ENCODE measurements at places on chromosomes 2 and 18.

- H3K4me1 ChIP-seq: no peaks in the 10 kb centered on the region
- H3K4me3 ChIP-seq: no peak overlapping the region
- H3K36me3 ChIP-seq: no peaks in the 10 kb centered on the region
- DNase-seq: no peak
Measured at GRCh38 chr18:8561123-8561910, 47.9 kb upstream of the RAB12 start.

- H3K4me3 ChIP-seq: no peak overlapping the region
- DNase-seq: no peak
- peaks cover 4% of the 10 kb centered on the region for H3K4me1 ChIP-seq
Measured at GRCh38 chr2:206520450-206520849, 77.1 kb downstream of the ADAM23 start.

GRCh38 chr2:114119862-114120261 is 230.0 kb downstream of the ACTR3 start:
- H3K27ac ChIP-seq: no peak overlapping the region
- H3K36me3 ChIP-seq: no peaks in the 10 kb centered on the region
- H3K4me3 ChIP-seq: no peak overlapping the region
- no peak for DNase-seq
- H3K4me1 ChIP-seq: no peaks in the 10 kb centered on the region

DNA sequence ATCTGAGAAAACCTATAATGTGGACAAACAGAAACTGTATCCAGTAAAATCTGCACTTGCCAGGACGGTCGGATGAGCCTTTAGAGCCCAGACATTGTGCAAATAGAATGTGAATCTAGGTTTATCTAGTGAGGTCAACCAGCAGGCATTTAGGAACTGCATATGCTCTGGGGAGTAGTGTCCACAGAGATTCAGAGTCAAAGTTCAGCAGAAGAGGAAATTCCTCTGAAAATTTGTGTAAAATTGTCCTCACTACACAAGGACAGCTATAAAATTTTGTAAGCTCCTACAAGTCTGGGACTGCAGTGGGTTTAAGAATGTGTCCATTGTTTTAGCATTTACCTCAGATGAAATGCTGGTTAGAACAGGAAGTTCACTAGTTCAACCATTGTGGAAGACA is 9.8 kb upstream of the NDUFV2 start:
- no peaks in the 10 kb centered on the region for H3K27me3 ChIP-seq
- H3K36me3 ChIP-seq: no peaks in the 10 kb centered on the region
- H3K4me3 ChIP-seq: no peak overlapping the region
- peaks cover 46% of the 10 kb centered on the region for H3K4me1 ChIP-seq

- H3K4me3 ChIP-seq: no peak overlapping the region
- H3K4me1 ChIP-seq: no peaks in the 10 kb centered on the region
- no peaks in the 10 kb centered on the region for H3K27me3 ChIP-seq
- H3K36me3 ChIP-seq: no peaks in the 10 kb centered on the region
Measured at GRCh38 chr2:169776252-169776761, 22.4 kb upstream of the SSB start.

DNA sequence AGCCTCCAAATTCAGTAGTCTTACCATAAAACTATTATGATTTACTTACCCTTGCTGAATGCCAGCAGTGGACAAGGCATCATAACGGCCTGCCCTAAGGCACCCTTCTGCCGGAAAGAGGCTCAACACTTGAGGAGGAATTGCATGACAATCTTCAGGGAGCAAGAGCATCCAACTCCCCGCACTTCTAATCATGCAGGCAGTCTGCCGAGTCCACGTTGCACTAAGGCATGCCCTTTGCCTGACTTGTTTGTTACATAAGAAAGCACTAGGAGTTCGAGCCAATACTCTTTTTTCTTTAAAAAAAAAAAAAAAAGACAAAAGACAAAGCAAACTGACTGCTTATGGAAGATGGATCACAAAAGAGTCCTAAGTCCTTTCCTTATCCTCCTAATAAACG is 17.9 kb upstream of the SPTBN1 start:
- peaks cover 2% of the 10 kb centered on the region for H3K4me1 ChIP-seq
- H3K27ac ChIP-seq: no peak overlapping the region
- no peaks in the 10 kb centered on the region for H3K27me3 ChIP-seq
- DNase-seq: no peak
- H3K36me3 ChIP-seq: no peaks in the 10 kb centered on the region

- no peaks in the 10 kb centered on the region for H3K4me1 ChIP-seq
- H3K27ac ChIP-seq: no peak overlapping the region
- H3K4me3 ChIP-seq: no peak overlapping the region
- H3K27me3 ChIP-seq: no peaks in the 10 kb centered on the region
- no peaks in the 10 kb centered on the region for H3K36me3 ChIP-seq
Measured at GRCh38 chr2:114038710-114039109, 148.8 kb downstream of the ACTR3 start.

- DNase-seq: no peak
- H3K4me3 ChIP-seq: no peak overlapping the region
- H3K4me1 ChIP-seq: no peaks in the 10 kb centered on the region
Measured at GRCh38 chr2:196293751-196294515, 122.6 kb upstream of the STK17B start.

- no peaks in the 10 kb centered on the region for H3K27me3 ChIP-seq
- no peak overlapping the region for H3K27ac ChIP-seq
- no peak overlapping the region for H3K4me3 ChIP-seq
- DNase-seq: no peak
- H3K4me1 ChIP-seq: peaks cover 12% of the 10 kb centered on the region
Measured at GRCh38 chr2:30450025-30450424, 3.0 kb downstream of the LCLAT1 start.

DNA sequence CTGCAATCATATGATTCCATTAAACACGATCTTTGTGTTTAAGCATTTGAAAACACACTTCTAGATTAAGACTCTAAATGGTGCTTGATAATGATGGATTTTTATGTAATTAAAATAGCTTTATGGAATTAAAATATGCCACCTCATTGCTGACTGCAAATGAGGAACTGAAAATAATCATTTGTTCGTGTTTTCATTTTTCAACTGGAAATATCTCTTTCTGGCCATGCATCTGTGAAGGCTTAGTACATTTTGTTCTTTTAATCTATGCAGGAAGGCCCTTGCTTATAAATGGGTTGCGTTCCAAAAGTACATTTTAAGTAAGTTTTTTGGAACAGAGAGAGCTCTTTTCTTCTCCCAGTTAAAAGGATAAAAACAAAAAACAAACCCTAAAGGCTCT is 125.5 kb downstream of the MC4R start:
- no peaks in the 10 kb centered on the region for H3K36me3 ChIP-seq
- H3K27ac ChIP-seq: no peak overlapping the region
- H3K27me3 ChIP-seq: peaks cover 12% of the 10 kb centered on the region
- peak; percentile 48 for DNase-seq

GRCh38 chr2:7428454-7429204 is 511.4 kb downstream of the RNF144A start:
- peak; percentile 56 for DNase-seq
- no peak overlapping the region for H3K4me3 ChIP-seq
- peaks cover 19% of the 10 kb centered on the region for H3K4me1 ChIP-seq
- H3K27me3 ChIP-seq: no peaks in the 10 kb centered on the region

DNA sequence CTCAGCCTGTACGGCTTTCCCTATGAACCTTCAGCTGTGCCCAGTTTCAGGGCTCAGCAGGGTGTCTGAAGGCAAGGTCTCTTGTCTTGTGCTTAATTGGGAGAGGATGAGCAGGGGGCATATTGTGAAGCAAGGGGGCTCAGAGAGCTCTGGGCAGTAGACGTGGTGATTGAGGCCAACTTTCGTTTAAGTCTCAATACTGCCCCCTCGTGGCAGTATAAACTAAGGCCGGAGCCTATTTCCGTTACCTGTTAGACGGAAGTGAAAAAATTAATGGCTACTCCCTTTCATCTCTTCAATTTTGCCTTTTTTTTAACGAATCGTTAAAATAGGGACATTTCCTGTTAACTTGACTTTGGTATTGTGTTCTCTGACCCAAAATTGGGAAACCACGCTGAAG is 193.4 kb downstream of the TDRD15 start:
- no peaks in the 10 kb centered on the region for H3K27me3 ChIP-seq
- no peaks in the 10 kb centered on the region for H3K4me1 ChIP-seq
- H3K4me3 ChIP-seq: no peak overlapping the region
- no peak overlapping the region for H3K27ac ChIP-seq
- H3K36me3 ChIP-seq: no peaks in the 10 kb centered on the region

DNA sequence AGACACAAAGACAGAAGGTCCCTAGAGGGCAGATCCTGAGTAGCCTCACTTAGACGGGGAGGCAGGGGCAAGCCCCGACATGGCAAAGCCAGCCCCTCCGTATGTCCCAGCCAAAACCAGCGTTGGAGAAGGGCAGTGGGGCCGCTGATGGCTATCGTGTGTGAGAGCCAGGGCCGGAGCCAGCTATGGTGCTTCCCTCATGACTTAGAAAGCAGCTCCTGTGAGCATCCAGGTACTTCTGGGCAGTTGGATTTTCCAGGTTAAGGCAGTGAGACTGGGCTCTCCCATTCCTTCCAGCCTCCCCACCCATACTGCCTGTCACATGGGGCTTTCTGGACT is 31.2 kb upstream of the ROCK2 start:
- H3K4me1 ChIP-seq: no peaks in the 10 kb centered on the region
- no peak for DNase-seq
- H3K4me3 ChIP-seq: no peak overlapping the region
- H3K36me3 ChIP-seq: no peaks in the 10 kb centered on the region
- H3K27ac ChIP-seq: no peak overlapping the region
- no peaks in the 10 kb centered on the region for H3K27me3 ChIP-seq

GRCh38 chr2:230762317-230762896 is 49.8 kb downstream of the CAB39 start:
- peaks cover 7% of the 10 kb centered on the region for H3K36me3 ChIP-seq
- peaks cover 5% of the 10 kb centered on the region for H3K4me1 ChIP-seq
- DNase-seq: peak; percentile 39
- no peaks in the 10 kb centered on the region for H3K27me3 ChIP-seq
- no peak overlapping the region for H3K4me3 ChIP-seq
